ENCODE measurements at places on chromosomes 1 and 21.

- DNase-seq: no peak
Measured at GRCh38 chr1:175839779-175840669, 96.6 kb upstream of the TNR start.

GRCh38 chr1:8427986-8428385, 110.1 kb downstream of the SLC45A1 start:
- no peak for DNase-seq

GRCh38 chr1:215360031-215360430, 207.1 kb upstream of the KCTD3 start:
- DNase-seq: no peak

GRCh38 chr1:61043010-61043820, 39.1 kb upstream of the NFIA start:
- DNase-seq: peak; percentile 88

DNA sequence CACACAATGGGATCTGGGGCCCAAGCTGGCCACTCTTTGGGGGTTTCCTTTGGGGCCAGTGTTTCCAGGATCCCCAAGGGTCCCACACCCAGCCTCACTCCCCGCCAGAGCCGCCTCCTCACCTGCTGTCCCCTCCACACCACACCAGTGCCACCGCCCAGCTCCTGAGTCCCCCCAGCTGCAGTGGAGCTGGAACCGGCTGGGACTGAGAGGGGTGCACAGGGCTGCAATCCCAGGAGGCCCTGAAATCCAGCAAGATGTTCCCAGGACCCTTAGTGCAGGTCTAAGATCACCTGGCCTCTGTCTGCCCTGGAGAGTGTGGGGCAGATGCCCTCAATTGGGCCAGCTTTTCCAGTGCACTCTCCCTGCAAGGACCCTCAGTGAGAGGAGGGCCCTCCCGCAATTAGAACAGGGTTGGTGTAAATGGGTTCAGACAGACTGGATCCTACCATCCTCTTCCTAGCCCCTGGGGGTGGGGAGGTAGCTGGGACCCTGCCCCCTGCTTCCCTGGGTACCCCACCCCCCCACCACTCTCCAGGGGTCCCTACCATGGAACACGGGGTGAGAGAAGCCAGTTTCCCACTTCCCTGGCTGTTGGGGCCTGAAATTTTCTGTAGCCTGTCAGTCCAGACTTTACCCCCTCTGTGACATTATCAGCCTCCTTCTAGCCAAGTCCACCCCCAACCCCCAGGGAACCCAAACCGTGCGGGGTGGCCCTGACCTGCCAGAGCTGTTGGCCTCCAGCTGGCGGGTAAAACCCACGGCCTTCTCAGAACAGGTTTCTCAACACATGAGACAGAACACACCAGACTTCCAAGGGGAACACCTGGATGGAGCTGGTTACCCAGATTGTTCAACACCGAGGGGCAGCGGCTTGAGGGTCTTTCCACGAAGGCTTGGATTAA, 7.0 kb downstream of the KRTAP10-12 start:
- DNase-seq: no peak

- DNase-seq: no peak
Measured at GRCh38 chr1:31218705-31219104, 21.0 kb downstream of the NKAIN1 start.

GRCh38 chr1:93081716-93082115, 2.6 kb downstream of the MTF2 start:
- DNase-seq: no peak

DNA sequence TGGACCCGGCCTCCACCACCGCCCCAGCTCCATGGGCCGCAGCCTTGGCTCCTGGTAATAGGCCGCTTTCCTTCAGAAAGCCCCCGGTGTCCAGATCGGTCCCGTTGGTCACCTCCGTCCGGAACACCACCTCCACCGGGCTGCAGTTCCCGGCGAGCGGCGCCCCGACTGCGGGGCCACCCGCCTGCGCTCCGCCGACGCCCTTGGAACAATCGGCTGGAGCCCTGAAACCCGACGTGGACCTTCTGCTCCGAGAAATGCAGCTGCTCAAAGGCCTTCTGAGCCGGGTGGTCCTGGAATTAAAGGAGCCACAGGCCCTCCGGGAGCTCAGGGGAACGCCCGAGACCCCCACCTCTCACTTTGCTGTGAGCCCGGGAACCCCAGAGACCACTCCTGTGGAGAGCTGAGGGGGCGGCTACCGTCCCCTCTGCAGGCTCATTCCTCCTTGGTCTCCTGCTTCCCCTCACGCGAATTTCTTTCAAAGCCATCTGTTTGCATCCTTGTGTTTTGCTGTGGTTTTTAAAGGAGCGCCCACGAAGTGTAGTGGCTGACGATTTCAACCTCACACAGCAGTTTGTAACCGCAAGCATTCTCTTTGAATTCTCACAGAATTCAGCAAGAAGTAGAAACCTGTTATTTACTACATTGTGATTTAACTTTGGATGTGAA, 6.0 kb downstream of the FCRLB start:
- DNase-seq: peak; percentile 48

DNA sequence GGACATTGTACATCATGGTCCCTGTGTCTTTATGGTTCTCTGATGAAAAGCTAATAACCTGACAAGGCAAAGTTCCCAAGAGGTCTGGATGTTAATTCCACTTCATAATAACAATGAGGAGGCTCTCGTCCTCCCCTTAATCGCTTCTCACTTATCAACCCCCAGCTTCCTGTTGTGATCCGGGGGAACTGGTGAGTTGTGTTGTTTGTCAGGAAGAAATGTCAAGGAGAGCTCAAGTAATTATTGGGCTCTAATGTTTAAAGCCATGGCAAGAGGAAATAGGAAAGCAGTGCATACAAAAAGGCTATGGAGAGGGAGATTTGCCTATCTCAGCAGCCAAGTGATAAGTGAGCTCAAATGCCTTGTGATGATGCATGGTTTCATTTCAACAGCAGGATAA, 42.8 kb upstream of the RASAL2 start:
- no peak for DNase-seq

DNA sequence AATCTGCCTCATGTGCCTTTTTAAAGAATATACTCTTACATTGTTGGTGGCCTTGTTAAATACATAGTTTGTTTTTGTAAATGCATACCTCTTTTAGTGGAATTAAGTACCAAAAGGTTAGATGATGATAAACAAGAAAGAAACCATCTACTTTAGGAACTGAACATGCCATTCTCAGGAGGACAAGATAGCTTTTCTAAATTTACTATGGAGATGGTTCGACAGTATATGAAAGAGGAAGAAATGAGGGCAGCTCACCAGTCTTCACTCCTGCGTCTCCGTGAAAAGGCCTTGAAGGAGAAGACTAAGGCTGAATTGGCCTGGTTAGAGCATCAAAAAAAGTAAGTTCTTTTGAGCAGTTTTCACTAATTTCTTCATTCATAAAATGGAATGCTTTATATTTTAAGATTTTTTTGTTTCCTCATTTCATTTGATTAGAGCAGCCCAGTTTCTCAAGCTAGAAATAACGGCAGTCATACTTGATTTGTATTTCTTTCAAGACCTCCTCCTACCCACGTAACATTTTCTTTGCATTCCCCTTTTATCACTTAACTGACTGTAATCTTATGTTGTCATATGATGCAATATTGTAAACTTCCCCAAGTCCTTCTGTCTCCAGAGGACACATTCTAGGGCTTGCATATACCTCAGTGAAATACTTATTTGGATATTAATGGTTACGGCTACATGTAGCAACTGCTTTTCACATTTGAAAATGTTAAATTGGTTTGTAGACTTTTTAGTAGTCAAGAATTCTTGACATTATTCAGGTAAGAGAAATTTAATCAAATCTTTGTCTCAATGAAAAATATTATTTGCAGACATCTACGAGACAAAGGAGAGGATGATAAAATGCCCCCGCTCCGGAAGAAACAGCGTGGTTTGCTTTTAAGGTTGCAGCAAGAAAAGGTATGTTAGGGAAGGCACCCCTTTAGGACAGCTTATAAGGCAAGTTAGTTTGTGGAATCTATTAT, 99.3 kb downstream of the CEP350 start:
- no peak for DNase-seq

GRCh38 chr1:91757763-91758460, 128.0 kb downstream of the TGFBR3 start:
- DNase-seq: no peak

DNA sequence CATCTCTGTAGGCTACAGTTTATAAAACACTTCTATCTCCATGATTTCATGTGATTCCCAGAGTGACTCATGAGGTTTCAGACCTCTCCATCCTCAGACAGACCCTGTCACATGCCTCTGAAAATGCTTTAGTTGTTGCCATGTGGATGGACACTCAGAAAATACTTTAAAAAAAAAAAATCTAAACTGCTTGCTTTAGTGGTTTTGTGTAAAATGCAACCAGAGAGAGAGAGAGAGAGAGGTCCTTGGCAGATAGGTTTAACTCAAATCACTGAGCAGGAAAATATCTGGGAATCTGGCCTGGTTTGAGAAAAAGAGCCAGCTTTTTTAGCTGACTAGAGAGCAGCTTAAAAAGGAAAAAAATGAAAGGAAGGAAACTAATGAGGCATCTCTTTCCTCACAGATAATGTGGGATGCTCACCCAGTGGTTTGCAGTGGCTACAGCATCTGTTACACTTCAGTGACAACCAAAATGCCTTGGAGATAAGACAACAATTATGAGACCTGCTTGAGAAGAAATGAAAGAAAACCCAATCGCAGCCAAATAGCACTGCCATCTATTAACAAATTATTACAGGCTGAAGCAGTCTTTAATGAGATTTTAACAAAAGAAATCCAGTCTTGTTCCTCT, 54.6 kb upstream of the SYT14 start:
- no peak for DNase-seq

- no peak for DNase-seq
Measured at GRCh38 chr1:1440262-1441001, 4.9 kb downstream of the VWA1 start.

DNA sequence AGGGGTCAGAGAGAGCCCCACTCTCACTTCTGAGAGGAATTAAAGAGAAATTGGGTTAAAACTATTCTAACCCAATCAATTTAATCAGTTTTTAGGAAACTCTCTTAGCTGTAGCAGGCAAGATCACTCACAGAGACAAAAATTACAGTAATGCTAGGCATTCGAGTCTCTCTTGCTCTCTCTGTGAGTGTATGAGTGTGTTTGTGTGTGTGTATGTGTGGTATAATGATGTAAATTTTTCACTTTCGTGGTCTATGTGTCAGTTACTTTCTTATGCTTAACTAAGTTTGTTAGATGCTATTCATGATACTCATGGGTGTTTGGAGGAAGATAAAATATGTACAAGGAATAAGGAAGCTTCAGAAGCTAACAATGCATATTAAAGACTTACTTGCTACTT, 131.3 kb downstream of the FASLG start:
- no peak for DNase-seq

- DNase-seq: no peak
Measured at GRCh38 chr1:204854286-204854685, 16.4 kb upstream of the NFASC start.

DNA sequence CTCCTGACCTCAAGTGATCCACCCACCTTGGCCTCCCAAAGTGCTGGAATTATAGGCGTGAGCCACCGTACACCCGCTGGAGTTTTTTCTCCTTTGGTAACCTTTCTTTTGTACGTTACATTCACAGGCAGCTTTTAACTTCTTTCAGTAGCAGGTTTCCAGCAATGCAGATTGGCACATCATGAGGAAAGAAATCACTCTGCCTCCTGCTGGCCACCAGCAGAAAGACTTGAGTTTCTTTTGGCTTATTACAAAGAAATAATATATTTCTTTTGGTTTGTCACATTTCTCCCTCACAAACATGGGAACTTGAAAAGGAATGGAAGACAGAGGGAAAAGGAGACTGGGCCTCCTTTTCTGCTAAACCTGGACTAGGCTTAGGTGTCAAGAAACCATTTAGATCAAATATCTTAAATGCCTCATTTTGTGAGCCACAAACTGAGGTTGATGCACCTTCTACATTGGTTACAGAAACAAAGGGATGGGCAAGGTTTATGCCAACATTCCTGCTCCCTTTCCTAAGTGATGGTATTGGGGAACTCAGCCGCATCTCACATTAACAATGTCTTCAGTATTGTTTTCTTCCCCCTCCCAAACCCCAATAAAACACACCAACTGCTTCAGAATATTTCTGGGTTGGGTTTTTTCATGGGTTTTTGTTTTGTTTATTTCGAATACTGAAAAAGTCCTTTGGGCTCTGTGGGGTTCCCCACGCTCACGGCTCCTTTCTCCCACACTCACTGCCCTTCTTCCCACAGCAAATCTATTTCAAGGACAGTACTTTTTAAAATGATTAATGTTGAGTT, 7.7 kb downstream of the ENSA start:
- peak; percentile 57 for DNase-seq

DNA sequence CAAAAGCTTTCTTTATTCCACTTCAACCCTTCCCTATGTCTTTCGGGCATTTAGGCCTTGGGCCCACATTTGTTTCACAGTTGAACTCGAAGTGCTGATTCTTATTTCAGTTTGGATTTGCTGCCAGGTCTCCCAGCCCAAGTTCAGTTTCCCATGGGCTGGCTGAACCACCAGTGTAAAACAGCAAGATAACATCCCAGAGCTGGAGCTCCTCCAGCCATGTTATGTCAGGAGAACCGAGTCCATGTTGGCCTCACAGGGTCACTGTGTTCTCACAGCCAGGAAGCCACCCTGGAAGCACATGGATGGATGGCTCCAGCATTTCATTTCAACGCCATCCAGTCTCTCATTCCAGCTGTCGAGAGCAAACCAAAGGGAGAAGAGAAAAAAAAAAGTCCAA, 45.2 kb upstream of the RXRG start:
- no peak for DNase-seq

DNA sequence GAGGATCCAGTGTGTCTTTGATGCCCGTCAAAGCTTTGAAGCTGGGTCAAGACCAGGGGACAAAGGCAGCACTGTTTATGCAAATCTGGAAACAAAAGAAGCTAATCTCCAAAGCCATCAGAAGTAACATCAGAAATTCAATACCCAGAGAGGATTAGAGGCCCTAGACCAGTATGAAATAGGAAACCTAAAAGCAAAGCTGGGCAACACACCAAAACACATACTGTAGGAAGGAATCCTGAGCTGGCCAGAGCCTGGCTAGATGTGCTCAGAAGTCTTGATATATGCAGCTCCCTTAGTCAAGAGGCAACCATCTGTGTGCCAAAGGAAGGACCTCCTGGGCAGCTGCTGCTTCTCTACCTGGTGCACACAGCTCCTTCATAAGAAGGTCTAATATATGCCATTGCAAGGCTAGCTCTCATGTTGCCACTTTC, 12.3 kb downstream of the COLGALT2 start:
- no peak for DNase-seq

DNA sequence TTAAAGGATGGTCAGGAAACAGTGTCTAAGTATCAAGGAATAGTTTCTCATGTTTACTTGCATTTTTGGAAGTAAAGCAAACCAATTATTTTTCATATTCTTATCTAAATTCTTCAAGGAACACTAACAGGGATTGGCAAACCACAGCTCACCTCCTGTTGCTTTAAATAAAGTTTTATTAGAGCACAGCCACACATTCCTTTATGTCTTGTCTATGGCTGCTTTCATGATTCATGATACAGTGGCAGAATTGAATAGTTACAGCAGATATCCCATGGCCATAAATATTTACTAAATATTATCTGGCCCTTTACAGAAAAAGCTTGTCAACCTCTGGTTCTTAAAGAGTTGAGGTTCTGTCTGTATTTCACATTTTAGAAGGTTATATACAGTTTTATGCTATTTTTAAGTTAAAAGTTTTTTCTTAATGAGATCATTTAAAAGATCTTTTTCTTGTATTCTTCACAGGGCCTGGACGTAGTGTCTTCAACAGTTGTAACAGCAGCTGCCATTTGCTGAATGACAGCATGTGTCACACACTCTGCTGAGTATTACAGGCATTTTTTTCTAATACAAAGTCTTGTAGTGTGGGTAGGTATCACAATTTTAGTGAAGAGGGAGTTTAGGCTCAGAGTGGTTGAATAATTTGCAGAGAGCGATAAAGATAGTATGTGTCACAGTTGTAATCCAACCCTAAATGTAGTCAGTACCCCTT, 2.6 kb downstream of the ZNF691 start:
- no peak for DNase-seq

Data from activated T-cell treated with anti-CD3 and anti-CD28 coated beads, Interleukin-2, amount 50 U/mL, for 72 hours (primary cell).